RWPE2 (cell line): ENCODE measurements at places on chromosomes 1 and 21.

- no peak overlapping the region for H3K4me3 ChIP-seq
- H3K27ac ChIP-seq: no peak overlapping the region
- no peaks in the 10 kb centered on the region for H3K36me3 ChIP-seq
- no peaks in the 10 kb centered on the region for H3K27me3 ChIP-seq
Measured at GRCh38 chr1:207565546-207566468, 69.8 kb downstream of the CR1 start.

DNA sequence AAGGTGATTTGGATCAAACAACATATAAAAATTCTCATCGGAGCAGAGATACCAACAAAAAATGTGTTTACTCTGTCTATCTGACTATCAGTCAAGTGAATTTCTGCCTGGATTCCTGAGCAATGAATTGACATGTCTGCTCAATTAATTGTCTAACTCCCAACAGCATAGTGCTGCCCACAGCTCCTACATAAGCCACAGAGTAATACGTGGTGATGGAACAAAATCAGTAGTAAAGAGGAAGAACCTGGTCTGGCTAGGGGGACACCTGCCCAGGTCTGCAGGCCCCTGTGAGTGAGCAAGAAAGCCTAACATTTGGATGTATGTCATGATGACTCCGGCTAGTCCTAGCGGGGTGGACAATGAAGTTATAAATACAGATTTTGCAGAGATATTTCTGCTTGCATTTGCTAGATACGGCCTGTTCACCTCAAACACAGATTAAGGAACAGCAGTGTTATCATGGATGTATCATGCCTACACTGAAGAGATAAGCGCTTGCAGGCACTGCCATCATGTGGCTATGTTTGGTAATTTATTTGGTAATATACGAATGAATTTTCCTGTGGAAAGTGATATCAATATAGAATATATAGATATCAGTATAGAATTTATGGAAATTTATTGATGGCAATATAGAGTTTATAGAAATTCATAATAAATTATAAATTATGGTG lies 69.6 kb upstream of the LRRC8B start:
- no peak for DNase-seq
- no peak overlapping the region for H3K4me3 ChIP-seq
- H3K27ac ChIP-seq: no peak overlapping the region
- no peaks in the 10 kb centered on the region for H3K36me3 ChIP-seq
- peaks cover 14% of the 10 kb centered on the region for H3K4me1 ChIP-seq

GRCh38 chr21:42279888-42280287 lies 35.3 kb downstream of the TFF3 start:
- no peak overlapping the region for H3K4me3 ChIP-seq
- H3K4me1 ChIP-seq: no peaks in the 10 kb centered on the region
- H3K27me3 ChIP-seq: no peaks in the 10 kb centered on the region
- DNase-seq: no peak
- no peak overlapping the region for H3K27ac ChIP-seq

GRCh38 chr1:236394879-236395229 lies 768 bp downstream of the EDARADD start:
- no peak overlapping the region for H3K27ac ChIP-seq
- no peaks in the 10 kb centered on the region for H3K36me3 ChIP-seq
- H3K4me1 ChIP-seq: no peaks in the 10 kb centered on the region
- peak overlapping the region; percentile 54 for H3K4me3 ChIP-seq
- no peak for DNase-seq

DNA sequence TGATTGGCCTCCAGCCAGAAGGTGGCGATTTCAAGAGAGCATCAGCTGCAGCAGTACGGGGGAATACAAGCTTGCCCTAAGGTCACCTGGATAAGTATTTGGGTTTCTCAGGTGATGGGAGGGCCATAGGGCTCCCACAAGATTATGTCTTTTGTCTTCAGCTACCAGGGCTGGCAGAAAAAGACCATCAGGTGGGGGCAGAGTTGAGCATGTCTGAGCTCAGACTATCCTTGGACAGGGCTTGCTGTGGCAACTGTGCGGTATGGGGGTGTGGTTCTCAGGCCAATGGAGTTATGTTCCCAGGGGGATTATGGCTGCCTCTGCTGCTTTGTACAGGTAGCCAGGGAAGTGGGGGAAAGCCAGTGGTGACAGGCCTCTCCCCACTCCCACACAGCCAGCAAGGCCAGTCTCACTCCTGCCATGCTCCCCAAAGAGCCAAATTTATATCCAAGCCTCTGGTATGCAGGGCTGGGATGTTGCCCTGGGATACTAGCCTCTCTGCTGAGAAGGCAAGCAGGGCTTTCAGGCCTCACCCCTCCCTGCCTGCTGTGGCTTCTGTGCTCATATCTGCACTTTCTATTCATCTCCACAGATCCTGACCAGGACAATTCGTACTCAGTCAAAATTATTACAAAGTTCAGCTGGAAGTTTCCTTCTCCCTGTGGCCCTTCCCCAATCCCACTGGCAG lies 26.6 kb upstream of the CD84 start:
- peaks cover 6% of the 10 kb centered on the region for H3K27me3 ChIP-seq
- no peaks in the 10 kb centered on the region for H3K36me3 ChIP-seq
- no peak overlapping the region for H3K4me3 ChIP-seq
- no peaks in the 10 kb centered on the region for H3K4me1 ChIP-seq
- DNase-seq: no peak
- no peak overlapping the region for H3K27ac ChIP-seq

DNA sequence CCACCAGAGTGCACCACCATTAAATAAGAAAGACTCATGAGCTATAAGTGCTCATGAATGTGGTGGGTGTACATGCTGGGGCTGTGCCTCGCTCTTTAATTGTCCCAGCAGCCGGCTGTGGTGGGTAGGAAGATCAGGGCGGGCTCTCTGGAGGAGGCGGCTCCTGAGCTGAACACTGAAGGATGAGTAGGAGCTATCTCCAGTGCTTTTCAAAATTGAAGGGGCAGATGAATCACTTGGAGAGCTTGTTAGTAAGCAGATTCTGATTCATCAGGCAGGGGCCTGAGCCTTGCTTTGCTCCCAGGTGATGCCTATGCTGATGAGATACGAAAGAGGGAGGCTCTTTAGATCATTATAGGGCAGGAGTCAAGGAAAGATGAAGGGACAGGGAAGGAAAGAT lies 54.1 kb downstream of the ETS2 start:
- H3K4me3 ChIP-seq: no peak overlapping the region
- H3K4me1 ChIP-seq: no peaks in the 10 kb centered on the region
- no peak for DNase-seq
- H3K36me3 ChIP-seq: no peaks in the 10 kb centered on the region
- H3K27me3 ChIP-seq: no peaks in the 10 kb centered on the region

DNA sequence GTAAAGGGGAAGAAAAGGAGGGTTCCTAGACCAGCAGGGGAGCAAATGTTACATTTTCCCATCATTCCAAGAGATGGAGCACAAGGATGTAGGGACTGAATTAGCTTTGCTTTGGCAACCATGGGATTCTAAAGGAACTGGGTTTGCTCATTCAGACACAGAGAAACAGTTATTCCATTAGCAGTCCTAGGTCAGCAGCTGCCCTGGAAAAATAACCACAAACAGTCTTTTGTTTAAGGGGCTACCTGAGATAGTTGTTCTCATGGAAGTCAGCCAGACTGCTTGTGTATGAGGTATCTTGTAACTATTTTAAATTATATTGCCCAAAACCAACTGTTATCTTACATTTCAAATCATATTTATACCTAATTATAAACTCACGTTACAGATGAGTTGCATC lies 58.4 kb upstream of the VCAM1 start:
- H3K27me3 ChIP-seq: peaks cover 15% of the 10 kb centered on the region
- DNase-seq: no peak
- no peak overlapping the region for H3K27ac ChIP-seq
- no peaks in the 10 kb centered on the region for H3K4me1 ChIP-seq

DNA sequence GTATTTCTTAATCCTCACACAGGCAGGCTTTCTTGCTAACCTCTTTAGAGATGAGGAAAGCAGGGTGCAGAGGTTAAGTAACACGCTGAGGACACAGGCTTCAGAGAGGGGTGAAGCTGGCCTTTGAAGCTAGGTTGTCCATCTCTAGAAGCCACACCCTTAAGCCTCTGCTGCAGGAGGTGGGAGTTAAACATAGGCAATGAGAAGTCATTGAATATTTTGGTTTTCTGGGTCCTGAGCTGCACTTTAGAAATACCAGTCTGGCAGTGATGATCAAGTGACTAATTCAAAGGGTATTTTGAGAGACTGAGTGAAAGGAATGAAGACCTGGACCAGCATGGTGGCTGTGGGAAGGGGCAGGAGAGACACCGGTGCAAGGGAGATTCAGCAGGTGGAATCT lies 9.9 kb downstream of the KCNJ15 start:
- peaks cover 32% of the 10 kb centered on the region for H3K4me1 ChIP-seq
- peak overlapping the region; percentile 90 for H3K27ac ChIP-seq
- DNase-seq: no peak
- H3K36me3 ChIP-seq: no peaks in the 10 kb centered on the region
- H3K27me3 ChIP-seq: no peaks in the 10 kb centered on the region

DNA sequence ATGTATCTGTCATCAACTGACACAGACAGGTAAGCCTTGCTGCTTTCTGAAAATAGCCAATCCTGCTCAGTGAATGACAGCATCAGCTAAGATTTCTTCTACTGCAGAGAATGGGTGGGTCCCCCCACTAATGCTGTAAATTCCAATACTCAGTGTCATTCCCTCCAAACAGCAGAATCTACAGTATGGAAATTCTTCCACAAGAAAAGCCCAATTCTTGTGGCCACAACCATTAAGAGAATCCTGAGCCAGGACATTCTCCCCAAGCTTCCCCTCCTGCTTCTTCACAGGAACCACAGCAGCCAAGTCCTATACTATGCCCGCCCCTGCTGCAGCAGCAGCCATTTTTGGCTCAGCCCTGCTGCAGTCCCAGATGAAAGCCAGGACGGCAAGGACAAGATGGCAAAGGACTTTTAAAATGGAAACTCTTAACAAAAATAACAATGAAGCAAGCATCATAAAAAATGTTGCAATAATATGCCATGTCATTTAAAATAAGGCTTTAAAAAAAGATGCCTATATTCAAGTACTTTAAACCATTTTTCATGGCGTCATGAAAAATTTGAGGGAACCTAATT lies 26.8 kb downstream of the EIF4G3 start:
- peak overlapping the region; percentile 93 for H3K27ac ChIP-seq
- DNase-seq: peak; percentile 79
- H3K27me3 ChIP-seq: no peaks in the 10 kb centered on the region
- peaks cover 25% of the 10 kb centered on the region; the same call in 1 of the 2 replicates for H3K36me3 ChIP-seq
- no peak overlapping the region for H3K4me3 ChIP-seq

- peaks cover 42% of the 10 kb centered on the region for H3K4me1 ChIP-seq
- H3K27me3 ChIP-seq: no peaks in the 10 kb centered on the region
- peaks cover 42% of the 10 kb centered on the region for H3K36me3 ChIP-seq
- DNase-seq: no peak
- H3K4me3 ChIP-seq: no peak overlapping the region
Measured at GRCh38 chr1:205313563-205314308, 7.8 kb downstream of the NUAK2 start.

DNA sequence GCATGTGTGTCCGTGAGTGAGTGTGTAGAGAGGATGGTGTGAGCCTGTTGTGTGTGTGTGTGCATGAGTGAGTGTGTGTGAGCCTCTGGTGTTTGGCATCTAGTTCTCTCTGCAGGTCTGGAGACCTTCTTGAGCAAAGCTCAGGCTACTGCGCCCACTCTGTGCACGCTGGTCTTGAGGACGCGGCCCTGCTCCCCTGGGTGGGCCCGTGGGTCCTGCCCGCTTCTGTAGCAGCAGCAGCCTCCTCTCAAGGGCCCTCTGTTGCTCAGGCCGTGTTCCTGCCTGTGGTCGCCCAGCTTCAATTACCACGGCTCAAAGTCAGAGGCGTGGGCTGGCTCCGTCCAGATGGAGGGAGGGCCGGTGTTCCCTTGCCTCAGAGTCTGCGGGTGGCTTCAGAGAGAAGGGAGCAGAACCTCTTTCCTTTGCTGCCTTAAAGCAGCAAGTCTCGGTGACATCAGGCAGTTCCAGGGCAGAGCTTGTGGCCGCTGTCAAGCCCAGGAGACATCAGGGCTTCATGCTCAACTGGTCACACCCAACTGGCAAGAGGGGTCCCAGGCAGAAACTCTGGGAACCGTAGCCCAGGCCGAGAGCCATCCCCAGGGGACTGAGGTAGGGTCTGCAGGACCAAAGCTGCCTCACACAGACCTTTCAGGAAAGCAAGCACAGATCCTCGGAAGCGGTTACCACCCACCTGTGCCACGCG lies 270.6 kb upstream of the VAMP3 start:
- no peak overlapping the region for H3K4me3 ChIP-seq
- H3K36me3 ChIP-seq: no peaks in the 10 kb centered on the region
- no peak for DNase-seq
- H3K4me1 ChIP-seq: no peaks in the 10 kb centered on the region
- H3K27me3 ChIP-seq: no peaks in the 10 kb centered on the region

DNA sequence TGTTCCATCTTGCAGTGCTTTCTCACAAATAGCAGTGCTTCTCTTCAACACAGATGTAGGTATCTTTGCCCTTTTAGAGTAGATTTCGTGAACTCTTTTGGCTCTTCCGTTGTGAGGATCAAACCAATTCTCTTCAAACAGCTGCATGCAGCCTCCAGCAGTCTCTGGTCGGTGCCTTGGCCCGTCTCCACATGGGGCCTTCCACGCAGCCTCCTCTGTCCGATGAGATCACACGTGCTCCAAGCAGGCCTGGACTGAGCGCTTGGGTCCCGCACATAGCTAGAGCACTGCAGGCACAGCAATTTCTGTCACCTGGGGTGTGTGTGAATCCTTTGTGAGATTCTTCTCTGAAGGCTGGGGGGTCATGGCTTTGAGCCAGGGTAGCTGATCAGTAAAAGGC lies 82.8 kb upstream of the KCNE2 start:
- H3K27me3 ChIP-seq: no peaks in the 10 kb centered on the region
- no peaks in the 10 kb centered on the region for H3K36me3 ChIP-seq
- no peak overlapping the region for H3K27ac ChIP-seq
- no peak for DNase-seq

DNA sequence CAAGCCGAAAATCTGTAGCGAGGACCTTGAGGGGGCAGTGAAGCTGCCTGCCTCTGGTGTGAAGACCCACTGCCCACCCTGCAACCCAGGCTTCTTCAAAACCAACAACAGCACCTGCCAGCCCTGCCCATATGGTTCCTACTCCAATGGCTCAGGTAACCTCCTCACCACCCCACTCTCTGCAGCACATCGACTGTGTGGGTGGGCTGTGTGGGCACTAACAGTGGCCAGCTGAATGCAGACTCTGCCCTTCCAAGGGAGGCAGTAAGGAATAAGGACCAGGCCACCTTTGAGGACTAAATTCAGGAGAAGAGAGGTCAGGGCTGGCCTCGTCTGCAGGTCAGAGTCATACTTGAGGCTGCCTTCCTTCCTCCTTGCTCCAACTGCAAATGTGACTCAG lies 25.5 kb upstream of the SARS1 start:
- H3K4me3 ChIP-seq: no peak overlapping the region
- no peaks in the 10 kb centered on the region for H3K27me3 ChIP-seq
- H3K27ac ChIP-seq: no peak overlapping the region
- no peaks in the 10 kb centered on the region for H3K4me1 ChIP-seq
- H3K36me3 ChIP-seq: no peaks in the 10 kb centered on the region
